Amniotic epithelial cell (primary cell): ENCODE measurements at places on chromosomes 1 and 21.
A peak's percentile ranks its signal among the peaks of the same experiment; 100 is the strongest.

DNA sequence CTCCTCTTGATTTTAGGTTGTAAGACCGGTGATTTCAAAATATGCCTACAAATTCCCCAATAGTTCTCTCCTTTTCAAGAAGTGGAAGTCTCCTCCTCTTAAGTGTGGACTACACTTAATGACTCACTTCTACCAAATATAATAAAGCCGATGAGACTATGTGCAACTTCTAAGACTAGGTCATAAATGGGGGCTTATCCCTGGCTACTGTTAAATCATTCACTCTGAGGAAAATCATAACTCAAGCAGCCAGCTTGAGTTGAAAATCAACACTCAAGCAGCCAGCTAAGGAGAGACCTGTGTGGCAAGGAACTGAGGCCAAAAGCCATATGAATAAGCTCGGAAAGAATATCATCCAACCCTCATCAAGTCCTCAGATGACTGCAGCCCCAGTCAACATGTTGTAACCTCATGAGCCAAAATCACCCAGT, 49.6 kb upstream of the PSMG1 start:
- DNase-seq: peak; percentile 33

GRCh38 chr1:161098210-161099068, at the start of gene KLHDC9:
Gene KLHDC9 (plus strand): TSS chr1:161098361. CDS start chr1:161098536, 175 bp downstream.
- peak; percentile 60 for DNase-seq

DNA sequence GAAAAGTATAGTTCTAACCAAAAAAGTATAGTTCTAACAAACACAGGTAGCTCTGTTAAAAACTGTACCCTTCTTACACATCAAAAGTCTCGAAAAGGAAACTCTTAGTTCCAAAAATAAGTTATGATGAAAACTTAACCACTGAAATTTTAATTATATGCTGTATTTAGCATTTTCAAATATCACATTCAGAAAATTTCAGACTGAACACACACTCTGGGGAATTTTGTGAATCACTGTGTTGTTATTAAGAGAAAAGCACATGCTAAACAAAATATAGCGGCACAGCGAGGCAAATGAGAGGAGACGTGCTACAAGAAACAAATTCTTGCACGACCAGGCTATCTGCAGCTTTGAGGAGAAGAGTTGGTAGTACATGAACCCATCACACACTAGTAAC, 30.4 kb downstream of the VAV3 start:
- DNase-seq: no peak

GRCh38 chr1:228315945-228316588, 90.6 kb downstream of the TRIM11 start:
- no peak for DNase-seq

GRCh38 chr1:185790194-185790735, 56.1 kb downstream of the HMCN1 start:
- peak; percentile 36 for DNase-seq

DNA sequence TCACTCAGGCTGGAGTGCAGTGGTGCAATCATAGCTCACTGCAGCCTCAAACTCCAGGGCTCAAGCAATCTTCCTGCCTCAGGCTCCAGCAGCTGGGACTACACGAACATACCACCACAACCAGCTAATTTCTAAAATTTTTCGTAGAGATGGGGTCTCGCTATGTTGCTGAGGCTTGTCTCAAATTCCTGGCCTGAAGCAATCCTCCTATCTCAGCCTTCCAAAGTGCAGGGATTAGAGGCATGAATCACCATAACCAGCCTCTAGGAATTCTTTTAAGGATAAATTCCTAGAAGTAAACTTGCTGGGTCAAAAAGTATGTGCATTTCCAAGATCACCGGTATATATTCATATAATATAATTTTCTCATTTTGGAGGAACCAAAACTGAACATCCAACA, 17.6 kb upstream of the HUNK start:
- DNase-seq: no peak

DNA sequence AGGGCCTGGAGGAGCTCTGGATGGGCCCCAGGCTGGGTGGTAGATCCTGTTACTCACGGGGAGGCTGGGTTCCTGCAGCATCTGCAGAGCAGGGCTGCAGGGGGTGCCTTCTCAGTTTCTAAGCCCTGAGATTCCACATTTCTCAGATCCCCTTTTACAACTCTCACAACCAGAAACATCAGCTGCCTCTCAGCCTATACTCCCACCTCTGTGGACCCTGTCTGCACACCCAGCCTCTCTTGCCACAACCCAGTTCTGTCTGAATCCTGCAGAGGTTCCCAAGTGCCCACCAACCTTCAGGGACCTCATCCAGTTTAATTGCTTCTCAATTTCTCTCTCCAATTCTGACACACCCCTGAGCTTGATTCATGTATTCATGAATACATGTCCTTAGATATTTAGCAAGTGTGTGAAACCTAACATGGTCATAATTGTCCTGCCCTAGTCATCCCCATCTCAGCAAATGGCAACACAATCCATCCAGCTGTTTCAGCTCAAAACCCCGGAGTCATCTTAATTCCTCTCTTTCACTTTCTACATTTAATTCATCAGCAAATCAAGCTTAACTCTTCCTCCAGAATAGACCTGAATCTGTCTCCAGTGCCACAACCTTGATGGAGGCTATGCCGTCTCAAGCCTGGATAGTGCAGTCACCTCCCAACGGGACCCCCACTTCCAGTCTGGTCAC, 57.0 kb upstream of the NEK2 start:
- no peak for DNase-seq

GRCh38 chr1:24364975-24365678, 46.0 kb downstream of the GRHL3 start:
- DNase-seq: peak; percentile 79

GRCh38 chr1:110515891-110516290, 3.1 kb downstream of the KCNA10 start:
- peak; percentile 61 for DNase-seq

GRCh38 chr1:82390627-82391026, 589.9 kb downstream of the ADGRL2 start:
- DNase-seq: no peak

GRCh38 chr1:41963636-41964035, 44.9 kb upstream of the HIVEP3 start:
- no peak for DNase-seq

GRCh38 chr21:42942244-42942643, 16.8 kb upstream of the ERVH48-1 start:
- no peak for DNase-seq
